ENCODE measurements at places on chromosomes 13 and 19.

GRCh38 chr13:77391475-77391874, 64.6 kb upstream of the MYCBP2 start:
- no peak for DNase-seq

DNA sequence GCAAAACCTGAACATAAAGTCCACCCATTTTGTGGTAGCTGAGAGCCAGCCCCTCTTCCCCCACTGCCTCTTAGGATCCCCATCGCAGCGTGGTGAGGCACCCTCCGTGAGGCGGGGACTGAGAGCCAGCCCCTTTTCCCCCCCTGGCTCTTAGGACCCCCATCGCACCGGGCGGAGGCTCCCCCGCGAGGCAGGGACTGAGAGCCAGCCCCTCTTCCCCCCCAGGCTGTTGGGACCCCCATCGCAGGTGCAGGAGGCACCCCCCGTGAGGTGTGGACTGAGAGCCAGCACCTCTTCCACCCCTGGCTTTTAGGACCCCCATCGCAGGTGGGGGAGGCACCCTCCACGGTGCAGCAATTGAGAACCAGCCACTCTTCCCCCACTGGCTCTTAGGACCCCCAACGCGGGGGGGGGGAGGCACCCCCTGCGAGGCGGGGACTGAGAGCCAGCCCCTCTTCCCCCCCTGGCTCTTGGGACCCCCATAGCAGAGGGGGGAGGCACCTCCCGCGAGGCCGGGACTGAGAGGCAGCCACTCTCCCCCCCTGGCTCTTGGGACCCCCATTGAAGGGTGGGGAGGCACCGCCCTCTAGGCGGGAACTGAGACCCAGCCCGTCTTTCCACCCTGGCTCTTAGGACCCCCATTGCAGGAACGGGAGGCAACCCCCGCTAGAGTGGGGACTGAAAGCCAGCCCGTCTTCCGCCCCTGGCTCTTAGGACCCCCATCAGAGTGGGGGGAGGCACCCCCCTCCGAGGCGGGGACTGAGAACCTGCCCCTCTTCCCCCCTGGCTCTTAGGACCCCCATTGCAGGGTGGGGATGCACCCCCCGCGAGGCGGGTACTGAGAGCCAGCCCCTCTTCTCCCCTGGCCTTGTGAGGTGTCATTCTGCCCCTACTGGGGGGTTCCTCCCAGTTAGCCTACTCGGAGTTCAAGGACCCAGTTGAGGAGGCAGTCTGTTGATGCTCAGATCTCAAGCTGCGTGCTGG, 366.4 kb upstream of the SPRY2 start:
- DNase-seq, result no peak

- no peak for DNase-seq
These were observed 10.5 kb upstream of the ELF1 start for GRCh38 chr13:41029629-41030028.

DNA sequence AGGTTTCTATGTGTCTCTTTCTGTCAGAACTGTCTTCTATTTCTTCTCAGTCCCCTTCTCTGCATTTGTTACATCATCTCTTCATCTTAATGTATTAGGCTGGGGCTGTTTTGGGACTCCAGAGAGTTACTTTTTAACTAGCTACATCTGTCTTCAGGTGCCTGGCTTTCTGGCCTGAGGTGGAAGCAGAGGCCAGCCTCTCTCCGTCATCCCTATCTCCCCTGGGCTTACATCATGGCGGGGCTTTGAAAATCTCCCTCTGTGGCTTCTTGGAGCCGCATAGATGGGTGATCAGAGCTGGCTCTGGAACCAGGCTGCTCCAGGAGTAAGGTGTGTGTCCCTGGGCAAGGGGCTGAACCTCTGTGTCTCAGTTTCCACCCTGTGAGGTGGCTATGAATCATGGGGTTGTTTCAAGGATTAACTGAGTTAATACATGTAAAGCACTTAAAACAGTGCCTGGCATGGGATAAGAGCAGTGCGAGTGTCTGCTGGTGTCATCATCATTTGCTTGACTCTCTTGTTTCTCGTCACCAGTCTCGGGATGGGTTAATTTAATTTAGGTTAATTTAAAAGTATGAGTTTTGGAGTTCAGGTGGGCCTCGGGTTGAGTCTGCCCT, 2.0 kb downstream of the EPN1 start:
- DNase-seq, result no peak

GRCh38 chr13:109243311-109243951, 543.0 kb downstream of the IRS2 start:
- no peak for DNase-seq

- DNase-seq, result no peak
These were observed 88.9 kb downstream of the HS6ST3 start for GRCh38 chr13:96178759-96179158.

DNA sequence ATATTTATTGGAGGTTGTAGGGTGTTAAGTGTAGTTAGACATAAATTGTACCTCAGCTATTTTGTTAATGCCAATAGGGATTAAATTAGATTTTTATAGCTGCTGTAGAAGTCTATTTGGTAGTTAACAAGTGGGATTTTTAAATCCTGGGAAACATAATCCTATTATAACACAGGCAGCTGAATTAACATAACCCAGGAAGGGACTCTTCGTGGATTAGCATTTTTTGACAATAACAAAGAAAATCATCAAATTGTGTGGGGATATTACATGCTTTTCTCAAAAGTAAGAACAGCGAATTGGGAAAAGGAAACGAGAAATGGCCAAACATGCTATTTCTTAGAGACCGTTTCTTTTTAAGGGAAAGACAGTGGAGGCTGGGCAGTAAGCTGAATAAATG, 172.8 kb downstream of the ZIC5 start:
- DNase-seq, result no peak

DNA sequence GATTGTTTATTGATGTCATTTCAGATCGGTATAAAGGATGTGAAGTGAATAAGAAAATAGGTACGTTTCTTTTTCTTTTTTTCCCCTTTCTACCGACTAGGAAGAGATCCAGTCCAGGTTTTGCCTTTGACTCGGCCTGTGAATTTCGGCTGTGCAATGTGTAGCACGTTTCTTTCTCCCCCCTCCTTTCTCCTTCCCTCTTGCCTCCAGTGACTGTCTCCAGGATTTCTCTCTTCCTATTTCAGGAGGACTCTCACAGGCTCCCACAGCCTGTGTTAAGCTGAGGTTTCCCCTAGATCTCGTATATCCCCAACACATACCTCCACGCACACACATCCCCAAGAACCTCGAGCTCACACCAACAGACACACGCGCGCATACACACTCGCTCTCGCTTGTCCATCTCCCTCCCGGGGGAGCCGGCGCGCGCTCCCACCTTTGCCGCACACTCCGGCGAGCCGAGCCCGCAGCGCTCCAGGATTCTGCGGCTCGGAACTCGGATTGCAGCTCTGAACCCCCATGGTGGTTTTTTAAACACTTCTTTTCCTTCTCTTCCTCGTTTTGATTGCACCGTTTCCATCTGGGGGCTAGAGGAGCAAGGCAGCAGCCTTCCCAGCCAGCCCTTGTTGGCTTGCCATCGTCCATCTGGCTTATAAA, at the start of gene GPC6:
Gene GPC6, plus strand, starts transcription at position 185 of the 657 bp plus-strand sequence.
- DNase-seq, result no peak

DNA sequence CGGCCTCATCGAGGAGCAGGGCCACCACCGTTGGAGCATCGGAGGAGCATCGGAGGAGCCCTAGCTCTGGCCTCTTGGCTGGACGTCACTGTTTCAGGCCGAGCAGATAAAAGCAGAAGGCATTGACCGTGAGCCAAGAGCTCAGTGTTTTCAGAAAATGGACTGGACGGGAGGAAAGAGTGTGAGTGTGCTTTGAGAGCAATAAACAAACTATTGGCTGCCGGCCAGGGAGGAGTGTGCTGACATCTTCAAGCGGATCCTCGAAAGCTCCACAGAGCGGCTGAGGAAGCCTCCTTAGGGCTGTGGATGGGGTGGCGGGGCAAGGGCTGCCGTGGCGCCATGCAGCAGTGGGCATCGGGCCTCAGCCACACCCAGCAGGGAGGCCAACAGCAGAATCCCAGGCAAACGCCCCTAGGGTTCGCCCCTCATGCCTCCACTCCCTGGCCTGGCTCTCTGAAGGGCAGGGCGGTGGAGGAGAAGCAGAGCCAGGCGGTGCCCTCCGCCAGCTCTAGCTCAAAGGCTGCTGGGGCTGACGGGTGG, 41.8 kb downstream of the IRS2 start:
- peak; percentile 78 for DNase-seq
